Activated CD4-positive, alpha-beta T cell treated with anti-CD3 and anti-CD28 coated beads, Interleukin-2, Interleukin-4, amounts not matched to agents 100 ng/mL and 50 ng/mL, durations not matched to agents 16 hours and 8 hours (primary cell): ENCODE measurements at places on chromosomes 12 and 14.

DNA sequence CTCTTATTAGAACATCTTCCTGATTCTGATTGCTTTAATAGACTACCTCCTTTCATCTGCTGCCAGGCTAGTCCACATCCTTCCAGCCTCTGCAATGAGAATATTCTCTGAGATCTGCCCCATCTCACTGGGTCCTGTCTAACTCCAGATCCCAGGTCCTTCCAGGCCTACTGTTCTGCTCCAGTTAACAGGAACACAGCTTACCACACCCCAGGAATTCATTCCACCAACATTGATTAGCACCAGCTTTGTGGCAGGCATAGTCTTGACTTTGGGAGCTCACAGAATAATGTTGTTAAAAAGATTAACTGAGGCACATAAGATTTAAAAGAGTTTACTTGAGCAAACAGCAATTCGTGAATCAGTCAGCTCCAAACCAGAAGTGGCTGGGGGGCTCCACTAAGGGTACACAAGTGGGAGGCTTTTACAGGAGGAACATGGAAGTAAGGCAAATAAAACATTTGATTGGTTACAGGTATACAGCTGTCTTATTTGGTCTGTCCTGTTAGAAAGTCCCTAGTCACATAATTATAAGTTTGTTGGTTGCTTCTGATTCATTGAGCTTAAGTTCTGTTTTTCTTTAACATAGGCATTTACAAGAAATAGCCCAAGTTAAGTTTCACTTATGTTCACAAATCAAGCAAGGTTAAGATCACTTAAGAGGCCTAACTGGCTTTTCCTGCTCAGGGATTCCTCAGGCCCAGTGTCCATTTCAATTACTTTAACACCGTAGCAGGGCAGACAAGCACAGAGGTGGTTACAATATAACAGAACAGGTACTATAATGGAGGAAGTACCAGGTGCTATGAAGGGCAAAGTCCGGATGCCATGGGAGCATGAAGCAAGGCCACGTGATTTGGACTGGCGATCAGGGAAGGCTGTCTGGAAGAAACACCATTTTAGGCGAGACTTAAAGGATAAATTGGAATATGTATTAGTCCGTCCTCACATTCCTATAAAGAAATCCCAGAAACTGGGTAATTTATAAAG, 12.2 kb upstream of the MYH7 start:
- no peak for DNase-seq

- no peak for DNase-seq
These were observed 269.9 kb downstream of the ADAMTS20 start for GRCh38 chr12:43282106-43282505.

- DNase-seq: no peak
These were observed 87.5 kb downstream of the EPS8 start for GRCh38 chr12:15701631-15702156.

GRCh38 chr12:103020839-103021238, 63.4 kb downstream of the ASCL1 start:
- no peak for DNase-seq

DNA sequence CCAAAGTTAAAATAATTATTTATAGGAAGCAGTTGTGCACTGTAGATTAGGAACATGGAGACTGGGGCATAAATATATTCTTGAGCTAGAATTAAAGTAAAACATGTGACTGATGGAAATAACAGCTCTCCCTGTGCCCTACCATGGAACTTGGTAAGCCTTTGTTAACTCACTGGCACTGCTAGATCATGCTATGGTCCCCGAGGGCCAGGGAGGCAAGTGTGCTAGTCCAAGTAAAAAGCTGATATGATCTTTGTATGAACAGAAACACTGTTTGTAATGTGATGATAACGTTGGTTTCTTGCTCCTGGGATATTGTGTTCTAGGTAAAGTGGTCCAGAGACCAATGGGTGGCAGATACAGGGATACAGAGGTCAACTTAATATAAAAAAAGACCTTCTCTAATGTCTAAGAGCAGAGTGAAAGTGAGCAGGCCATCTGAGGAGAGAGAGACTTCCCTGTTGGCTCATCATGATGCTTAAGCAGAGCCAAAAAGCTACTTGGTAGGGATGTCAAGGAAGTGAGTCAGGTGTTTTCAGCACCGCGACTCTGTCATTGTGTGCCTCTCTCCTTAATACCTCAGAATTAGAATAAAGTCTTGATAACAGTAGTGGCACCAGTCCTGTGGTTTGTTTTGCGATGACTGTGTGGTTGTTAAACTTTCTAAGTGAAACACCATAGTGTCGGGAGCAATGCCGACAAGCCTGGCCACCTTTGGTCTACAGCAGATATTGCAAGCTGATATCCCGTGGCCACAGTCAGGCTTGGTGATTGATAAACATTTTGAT, 27.6 kb downstream of the BICD1 start:
- DNase-seq: peak; percentile 87

DNA sequence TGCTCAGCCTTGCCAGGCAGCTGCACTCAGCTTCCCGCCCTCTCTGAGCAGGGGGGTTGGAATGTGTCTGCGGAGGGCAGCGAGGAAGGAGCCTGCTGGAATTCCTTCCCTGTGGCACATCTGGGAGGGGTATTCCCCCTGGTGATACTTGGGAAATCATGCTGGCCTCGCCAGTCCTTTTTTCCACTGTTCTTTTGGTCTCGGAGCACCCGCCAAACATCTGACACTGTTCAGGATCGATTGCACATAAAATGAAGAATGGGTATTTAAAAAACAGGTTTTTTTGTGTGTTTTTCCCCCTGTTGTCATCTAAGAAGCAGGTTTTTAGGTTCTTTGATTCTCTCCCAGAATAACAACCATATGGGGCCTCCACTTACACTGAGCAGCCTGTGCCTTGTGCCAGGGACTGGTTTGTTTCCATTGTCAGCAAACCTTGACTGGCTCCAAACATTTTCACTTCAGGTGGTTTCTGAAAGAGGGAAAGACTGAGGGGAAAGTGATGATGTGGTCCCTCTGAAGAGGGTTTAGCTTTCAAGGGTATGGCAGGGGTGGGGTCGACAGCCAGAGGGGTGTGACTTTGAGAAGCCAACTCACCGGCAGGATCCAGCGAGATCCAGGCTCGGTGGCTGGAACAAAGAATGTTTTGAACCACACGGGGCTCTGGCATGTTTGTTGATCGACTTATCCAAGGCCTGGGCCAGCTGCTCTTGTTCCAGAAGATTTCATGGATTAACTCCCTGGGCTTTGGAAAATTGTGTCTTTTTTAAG, 215.1 kb downstream of the CACNA1C start:
- no peak for DNase-seq

DNA sequence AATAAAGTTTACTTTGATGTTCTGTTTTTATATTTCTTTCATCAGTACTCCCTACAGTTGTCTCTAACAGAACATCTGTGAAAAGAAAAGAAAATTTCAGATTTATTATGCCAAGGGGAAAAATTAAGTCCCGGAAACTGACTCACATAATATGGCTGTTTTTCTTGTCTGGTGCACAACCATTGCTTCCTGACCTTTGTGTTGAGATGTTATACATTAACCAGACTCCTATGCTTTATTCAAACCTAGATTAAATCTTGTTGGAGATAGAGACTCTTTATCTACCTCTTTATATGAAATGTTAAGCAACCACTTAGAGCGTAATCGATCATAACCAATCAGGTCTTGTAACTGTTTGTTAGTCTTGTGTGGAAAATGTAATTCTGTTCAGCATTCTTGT, 37.6 kb upstream of the BICD1 start:
- DNase-seq: no peak

DNA sequence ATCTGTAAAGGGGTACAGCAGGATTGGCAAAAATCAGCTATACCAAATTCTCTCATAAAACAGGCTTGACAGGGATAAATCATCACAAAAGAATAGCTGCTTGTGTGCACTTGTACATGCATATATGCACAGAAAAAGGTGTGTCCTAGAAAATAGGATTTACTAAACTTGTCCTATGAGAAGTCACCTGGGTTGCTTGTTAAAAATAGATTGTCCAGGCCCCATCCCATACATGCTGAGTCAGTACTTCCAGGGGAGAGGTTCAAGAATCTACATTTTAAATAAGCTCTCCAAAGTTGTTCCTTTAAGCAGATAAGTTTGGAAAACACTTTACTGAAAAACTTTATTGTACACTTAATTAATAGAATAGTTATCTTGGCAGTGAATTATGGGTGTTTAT, 123.1 kb downstream of the ANO6 start:
- DNase-seq: no peak

GRCh38 chr12:79873201-79873600, 61.7 kb downstream of the PPP1R12A start:
- no peak for DNase-seq

GRCh38 chr12:58233886-58234285, 292.5 kb downstream of the ATP23 start:
- no peak for DNase-seq

- DNase-seq: peak; percentile 85
These were observed 103.0 kb downstream of the SAMD4A start for GRCh38 chr14:54669721-54670561.

- no peak for DNase-seq
These were observed 355.8 kb upstream of the E2F7 start for GRCh38 chr12:77421152-77421551.

DNA sequence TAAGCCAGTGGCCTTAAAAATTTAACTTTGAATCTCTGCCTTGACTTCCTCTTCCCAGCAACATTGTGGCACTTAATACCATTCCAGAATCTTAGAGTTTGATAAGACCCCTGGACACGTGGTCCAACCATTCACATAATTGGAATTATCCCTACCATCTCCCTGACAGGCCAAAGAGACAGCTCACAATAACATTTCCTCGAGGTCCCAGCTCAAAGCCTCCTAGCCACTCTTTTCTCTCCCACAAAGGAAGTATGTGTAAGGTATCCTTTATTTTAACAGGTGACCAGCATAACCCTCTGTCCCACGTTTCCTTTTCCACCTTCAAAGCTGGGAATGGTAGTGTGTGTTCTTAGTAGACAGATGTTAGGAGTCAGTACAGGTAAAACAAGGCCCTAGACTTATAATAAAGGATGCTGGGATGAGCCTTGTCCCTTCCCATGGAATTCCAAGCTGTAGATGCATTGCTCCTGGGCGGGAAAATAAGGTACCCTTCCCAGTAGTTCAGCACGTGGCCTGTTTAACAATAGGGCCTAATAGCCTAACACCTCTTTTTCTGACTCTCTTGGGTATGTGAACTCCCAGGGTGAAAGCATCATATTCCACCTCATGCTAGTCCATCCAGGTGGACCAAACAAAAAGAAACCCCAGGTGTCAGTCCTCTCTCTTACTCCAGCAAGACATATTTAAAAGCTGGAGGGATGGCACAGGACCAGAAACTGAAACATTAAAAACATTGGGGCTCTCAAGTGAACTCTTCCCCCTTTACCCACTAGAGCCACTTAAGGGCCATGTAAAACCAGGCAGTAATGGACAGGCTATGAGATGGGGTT, 37.5 kb upstream of the COL2A1 start:
- DNase-seq: no peak
